ENCODE measurements at places on chromosomes 4 and X.

DNA sequence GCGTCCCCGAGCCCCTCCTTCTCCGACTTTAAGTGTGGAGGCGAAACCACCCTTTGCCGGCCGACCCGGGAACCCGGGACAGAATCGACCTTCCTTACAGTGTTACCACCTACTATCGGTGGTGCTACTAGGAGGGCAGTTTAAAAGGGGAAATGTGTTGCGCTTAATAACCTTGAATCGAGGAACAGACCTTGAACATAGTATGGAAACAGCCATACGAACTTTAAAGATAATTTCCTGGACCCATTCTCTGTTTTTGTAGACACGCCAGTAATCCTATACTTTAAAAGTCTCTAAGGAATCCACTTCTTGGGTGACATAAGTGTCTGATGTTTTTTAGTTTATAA, 1.5 kb downstream of the ING2 start:
- no peak for DNase-seq

DNA sequence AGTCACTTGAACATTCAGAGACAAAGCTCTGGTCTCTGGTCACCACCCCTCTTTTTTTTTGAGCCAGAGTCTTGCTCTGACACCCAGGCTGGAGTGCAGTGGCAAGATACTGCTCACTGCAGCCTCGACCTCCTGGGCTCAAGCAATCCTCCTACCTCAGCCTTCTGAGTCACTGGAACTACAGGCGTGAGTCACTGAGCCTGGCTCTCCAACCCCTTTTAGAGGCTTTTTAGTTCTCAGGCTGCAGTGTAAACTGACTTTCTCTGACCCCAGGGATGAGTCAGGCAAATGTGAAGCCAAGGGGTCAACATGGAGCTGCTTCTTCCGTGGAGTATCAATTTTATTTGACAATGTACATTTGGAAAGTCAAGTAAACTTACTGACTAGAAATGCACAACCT, 229.2 kb downstream of the PTTG2 start:
- no peak for DNase-seq

GRCh38 chr4:76525751-76526150, 90.7 kb downstream of the SHROOM3 start:
- no peak for DNase-seq

DNA sequence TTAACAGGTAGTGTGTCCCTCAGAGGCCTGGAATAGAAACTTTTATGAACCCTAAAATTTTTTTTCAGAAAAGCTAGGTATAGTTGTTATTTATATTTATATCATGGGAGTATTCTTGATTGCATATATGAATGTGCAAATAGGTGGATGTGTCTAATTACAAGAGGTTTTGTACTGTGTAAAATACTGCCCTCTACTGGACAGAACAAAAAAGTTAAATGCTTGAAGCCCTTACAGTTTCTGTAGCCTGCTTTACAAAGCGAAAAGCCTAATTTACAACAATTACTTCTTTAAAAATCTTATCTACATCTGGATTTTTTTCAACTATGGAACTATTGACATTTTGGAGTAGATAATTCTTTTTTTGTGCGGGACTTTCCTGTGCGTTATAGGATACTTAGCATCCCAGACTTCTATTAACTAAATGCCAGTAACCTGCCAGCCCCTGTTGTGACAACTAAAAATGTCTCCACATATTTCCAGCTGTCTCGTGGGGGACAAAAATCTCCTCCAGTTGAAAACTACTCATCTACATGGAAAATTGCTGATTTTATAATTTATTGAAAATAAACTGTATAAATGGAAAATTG, 35.1 kb downstream of the ENPEP start:
- DNase-seq = no peak

All from stimulated activated CD8-positive, alpha-beta memory T cell treated with anti-CD3 and anti-CD28 coated beads, Interleukin-12 subunit alpha, Interleukin-12 subunit beta, amount 100 ng/mL, for 4 hours (primary cell).